ENCODE measurements at places on chromosomes 11 and 22. TPM values are rescaled to one million over a fixed set of nuclear protein-coding genes. Genes with fewer than 3 reads are reported as not detected.
A peak's percentile ranks its signal among the peaks of the same experiment; 100 is the strongest.

The APOC3 gene
- total RNA-seq: not detected

GRCh38 chr11:114159320-114159719 lies 99.8 kb downstream of the ZBTB16 start:
- H3K27ac ChIP-seq: no peak overlapping the region
- peak; percentile 51 for DNase-seq
- no peaks in the 10 kb centered on the region for H3K36me3 ChIP-seq

- no peak for DNase-seq
- no peaks in the 10 kb centered on the region for H3K27me3 ChIP-seq
- H3K27ac ChIP-seq: no peak overlapping the region
- no peak overlapping the region for H3K4me3 ChIP-seq
- H3K4me1 ChIP-seq: no peaks in the 10 kb centered on the region
Measured at GRCh38 chr11:14584035-14584363, 59.6 kb upstream of the PDE3B start.

- no peaks in the 10 kb centered on the region for H3K27me3 ChIP-seq
- H3K4me3 ChIP-seq: peak overlapping the region; percentile 78
- peaks cover 17% of the 10 kb centered on the region for H3K4me1 ChIP-seq
Measured at GRCh38 chr22:49961005-49961600, 531 bp downstream of the PIM3 start.

The MB gene
- total RNA-seq: 0.36 TPM

The GALNT18 gene
- 3.2 TPM for total RNA-seq

DNA sequence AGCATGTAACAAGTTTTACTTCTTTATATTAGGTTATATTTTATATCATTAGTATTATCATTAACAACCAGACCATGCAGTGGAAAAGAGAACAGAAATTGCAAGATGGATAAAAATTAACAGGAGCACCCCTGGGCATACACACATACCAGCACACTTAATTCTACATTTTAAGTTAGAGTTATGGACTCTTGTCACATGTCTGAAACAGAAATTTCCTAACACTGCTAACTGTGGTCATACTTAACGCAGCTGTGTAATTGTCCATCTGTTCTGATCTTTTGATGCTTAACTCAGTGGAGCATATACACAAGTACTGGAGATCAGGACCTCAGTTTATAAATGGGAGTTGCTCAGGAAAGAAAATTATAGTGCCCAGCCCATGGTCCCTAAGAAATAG lies 358 bp downstream of the OR52H1 start:
- no peak for DNase-seq
- H3K27me3 ChIP-seq: no peaks in the 10 kb centered on the region
- H3K4me3 ChIP-seq: no peak overlapping the region
- H3K27ac ChIP-seq: no peak overlapping the region

The DSCAML1 gene
- not detected for total RNA-seq
